ENCODE measurements at places on chromosomes 2 and 18.

DNA sequence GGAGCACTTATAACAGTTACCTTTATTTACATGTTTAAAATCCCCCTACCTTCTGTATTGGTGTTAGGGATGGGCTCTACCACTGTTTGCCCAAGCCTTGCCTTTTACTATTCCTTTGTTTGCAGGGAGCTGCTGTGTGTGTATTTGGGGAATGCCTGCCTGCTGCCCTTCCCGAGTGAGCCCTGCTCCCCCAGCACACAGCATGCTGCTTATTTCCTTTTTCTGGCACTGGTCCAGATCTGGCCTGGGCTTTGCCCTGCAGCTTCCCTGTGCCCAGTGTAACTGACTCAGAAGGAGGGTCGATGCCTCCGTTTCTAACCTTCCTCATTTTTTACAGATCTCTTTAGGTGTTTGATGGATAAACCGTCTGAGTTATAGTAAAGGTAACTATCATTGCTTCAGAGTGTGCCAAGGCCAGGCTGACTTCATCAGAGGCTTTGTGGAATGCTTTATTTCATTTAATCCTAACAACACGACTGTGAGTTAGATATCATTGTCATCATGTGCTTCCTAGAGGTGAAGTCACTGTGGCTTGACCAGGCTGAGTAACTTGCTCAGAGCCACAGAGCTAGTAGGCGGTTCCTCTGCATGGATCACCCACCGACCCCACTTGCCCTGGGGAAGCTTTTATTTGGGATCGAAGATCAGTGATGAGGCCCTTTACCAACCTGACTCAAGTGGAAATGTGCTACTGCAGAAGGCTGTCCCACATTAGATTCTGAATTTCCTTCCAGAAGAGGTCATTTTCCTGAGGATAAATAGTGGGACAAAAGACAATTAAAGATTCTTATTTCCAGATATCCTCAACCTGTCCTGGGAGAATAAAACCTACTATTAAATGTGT is 238.8 kb downstream of the ZNF407 start:
- DNase-seq, result no peak

DNA sequence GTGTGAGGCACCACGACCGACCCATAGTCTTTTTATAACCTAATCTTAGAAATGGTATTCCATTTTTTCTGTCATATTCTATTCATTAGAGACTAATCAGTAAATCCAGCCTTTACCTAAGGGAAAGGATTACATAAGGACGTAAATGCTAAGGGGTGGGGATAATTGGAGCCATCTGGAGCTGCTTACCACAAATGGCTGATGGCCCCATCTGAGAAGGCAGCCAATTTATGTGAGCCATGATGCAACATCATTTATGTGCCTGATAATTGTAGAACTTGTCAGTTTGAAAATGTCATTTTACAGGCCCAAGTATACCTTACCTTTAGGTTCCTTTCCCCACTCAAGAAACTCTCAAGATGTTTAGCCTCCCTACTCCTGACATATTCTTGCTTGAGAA is 44.0 kb downstream of the ARHGEF33 start:
- no peak for DNase-seq

GRCh38 chr2:36296798-36297197 is 58.8 kb upstream of the CRIM1 start:
- no peak for DNase-seq

GRCh38 chr2:154623819-154624218 is 74.7 kb upstream of the KCNJ3 start:
- DNase-seq, result no peak

DNA sequence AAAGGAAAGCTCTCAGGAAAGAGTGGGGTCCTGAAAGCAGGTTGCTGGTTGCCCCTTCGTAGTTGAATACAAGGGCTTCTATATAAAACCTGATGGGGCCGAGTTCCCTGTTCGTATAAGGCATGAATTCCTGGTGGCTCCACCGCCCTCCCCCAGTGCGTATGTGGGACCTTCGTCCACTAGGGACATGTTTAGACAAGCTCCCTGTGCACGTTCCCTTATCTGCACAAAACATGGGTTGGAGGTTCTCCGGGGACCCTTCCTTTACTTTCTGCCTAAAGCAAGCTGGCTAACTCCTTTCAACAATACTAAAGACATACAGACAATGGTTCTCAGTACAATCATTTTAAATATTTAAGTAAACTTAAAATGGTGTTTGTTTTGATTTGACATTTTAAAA is 8.0 kb downstream of the CLUL1 start:
- no peak for DNase-seq
